ENCODE measurements at places on chromosomes 1 and 21.

GRCh38 chr1:224081604-224082003 is 32.3 kb upstream of the FBXO28 start:
- no peak for DNase-seq

GRCh38 chr1:116372191-116372590 is 853 bp upstream of the ATP1A1 start:
- no peak for DNase-seq

DNA sequence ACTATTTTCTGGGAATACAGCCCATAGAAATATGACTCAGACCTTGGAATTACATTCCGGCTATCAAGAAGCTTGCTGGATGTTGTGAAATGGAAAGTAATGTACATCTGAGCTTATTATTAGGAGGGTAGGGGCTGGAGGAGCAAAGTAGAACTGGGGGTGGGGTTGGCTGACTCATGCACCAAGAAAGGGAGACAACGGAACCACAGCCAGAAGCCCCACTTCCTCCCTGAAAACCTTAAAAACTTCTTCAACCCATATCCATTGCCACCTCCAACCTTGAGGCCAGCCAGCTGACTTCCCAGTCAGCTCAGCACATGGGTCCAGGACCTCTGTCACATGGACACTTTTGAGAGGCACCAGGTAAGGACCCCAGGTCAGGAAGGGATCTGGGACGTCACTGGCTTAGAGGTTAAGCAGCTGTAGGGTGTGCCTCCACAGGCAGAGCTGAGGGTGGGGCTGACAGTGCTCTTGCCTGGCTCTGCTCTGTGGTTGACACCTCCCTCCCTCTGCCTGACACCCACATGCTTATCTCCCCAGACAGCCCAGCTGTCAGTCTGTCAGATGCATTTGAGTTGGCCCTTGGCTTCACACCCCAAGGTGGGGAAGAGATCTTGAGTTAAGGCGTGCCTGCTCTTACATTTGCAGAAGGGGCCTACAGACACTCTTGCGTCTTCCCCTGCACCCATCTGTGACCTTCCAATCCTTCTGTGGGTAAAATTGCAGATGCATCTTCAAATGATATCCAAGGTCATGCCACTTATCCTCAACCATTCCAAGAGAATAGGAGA is 5.7 kb upstream of the ZNF683 start:
- DNase-seq: peak; percentile 88

DNA sequence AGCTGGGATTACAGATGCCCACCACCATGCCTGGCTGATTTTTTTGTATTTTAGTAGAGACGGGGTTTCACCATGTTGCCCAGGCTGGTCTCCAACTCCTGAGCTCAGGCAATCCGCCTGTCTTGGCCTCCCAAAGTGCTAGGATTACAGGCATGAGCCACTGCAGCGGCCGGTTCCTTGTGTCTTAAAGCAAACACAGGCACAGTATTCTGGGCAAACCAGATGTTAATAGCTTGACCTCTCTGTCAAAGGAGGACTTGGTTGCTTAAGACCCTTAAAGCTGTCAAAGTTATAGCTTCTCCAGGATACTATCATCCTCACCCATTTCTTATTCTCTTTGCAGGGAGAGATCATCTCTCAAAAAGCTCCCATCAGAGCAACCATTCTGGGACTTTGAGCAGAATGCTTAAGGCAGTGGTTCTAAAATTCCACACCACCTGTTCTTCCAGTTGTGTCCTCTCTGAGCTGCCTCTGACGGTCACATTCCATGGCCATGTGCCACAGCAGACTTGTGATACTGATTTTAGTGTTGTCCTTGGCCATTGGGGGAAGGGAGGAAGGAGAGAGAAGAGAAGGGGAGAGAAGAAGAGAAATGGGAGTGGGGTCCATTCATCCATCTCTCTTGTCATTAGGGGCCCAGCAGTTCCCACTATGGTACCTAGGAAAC is 81.8 kb downstream of the PBX1 start:
- DNase-seq: no peak

GRCh38 chr1:112687361-112687760 is 12.9 kb downstream of the MOV10 start:
- DNase-seq: no peak

DNA sequence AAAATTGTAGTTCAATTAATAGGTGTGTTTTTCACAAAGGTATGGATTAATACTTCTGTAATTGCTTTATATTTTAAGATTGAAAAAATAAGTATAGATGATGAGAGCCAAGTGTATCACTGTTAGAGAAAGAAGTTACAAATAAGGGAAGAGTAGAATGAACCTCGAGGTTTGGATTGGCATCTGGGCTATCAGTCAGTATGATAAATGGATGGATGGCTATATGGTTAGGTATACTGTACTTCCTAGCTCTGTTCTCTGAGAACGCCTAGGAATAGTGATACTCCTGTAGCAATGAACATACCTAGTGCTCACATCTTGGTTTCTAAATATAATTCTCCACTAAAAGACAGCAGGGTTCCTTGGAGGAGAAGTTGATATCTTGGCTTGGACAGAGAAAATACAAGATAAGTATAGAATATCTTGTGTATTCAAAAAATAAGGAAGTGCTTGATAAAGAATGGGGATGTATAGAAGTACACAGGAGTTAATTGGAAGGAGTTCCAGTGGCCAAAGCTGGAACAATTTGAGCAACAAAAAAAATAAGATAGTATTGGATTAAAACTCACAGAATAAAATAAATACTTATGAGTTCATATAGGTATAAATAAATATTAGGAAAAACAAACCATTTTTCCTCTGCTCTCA is 12.4 kb downstream of the IPO9 start:
- no peak for DNase-seq

- DNase-seq: no peak
Measured at GRCh38 chr1:166907763-166908162, 31.7 kb upstream of the TADA1 start.

DNA sequence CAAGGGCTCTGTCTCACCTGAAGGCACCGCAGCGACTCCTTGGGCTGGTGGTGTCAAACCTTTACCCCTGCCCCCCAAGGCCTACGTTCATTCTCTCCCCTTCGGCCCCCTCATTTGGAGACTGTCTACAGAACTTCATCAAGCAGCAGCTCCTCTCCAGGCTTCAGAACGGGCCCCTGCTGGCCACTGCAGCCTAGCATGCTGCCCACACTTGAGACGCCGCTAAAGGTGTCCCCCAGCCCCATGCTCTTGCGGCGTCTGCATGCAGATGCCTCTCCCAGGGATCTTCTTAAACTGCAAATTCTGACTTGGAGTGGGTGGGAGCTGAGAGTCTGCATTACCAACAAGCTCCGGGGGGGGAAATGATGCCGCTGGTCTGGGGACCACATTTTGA is 104.2 kb downstream of the PRDM2 start:
- no peak for DNase-seq

- DNase-seq: no peak
Measured at GRCh38 chr21:39062196-39062595, 121.1 kb downstream of the PSMG1 start.

Measured in CD4-positive, alpha-beta T cell treated with Interleukin-17A for 1 hour (primary cell).